ENCODE measurements at places on chromosomes 4 and X.

DNA sequence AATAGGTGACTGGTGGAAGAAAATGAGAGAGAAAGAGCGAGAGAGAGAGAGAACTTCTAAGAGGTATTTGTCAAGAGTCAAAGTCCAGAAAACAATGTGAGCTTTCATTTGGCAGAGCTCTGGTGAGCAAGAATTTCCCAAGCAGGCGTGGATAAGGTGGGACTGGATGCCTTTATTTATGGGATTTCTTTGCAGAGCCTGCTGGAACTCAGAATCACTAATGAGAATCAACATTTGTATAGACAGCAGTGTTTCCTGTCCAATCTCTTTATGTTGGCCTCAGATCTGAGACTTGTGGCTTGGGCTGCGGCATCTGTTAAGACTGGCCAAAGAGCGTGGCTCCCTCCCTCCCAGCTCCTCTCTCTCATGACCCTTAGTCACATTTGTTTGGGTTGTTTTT, 67.9 kb upstream of the TBL1X start:
- DNase-seq: no peak

GRCh38 chrX:50432829-50433289, 37.8 kb downstream of the DGKK start:
- DNase-seq: no peak

DNA sequence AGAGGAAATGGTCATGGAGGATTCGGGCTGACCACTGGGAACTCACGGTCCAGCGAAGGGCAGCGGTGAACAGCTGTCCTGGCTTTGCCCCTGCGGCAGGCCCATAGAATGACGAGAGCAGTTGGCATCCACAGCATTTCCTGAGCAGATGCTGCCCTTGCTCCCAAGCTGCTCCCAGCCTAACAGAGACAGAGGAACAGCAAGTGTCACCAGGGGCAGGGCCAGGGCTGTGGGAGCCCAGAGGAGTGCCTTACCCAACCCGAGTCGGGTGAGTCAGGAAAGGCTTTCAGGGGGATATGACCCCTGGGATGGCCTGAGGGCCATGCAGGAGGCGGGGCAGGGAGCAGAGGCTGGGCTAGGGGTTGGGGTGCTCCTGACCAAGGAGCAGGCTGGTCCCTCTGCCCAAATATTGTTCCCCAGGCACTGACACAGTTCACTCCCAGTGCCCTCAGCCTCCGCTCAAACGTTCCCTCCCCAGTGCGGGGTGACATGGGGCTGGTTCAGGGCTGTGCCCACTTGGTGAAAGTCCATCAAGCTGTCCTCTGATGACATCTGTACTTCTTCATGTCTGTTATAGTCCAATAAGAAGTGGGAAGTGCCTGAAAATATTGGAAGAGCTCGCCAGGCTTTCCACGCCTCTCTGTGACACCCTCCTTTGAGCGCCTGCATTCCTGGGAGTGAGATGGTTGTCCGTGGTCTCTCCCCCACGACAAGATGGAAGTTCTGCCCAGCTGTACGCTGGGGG, 64.7 kb upstream of the GPR78 start:
- DNase-seq: peak; percentile 98

- DNase-seq: no peak
These were observed 49.5 kb downstream of the SUPT20HL2 start for GRCh38 chrX:24264383-24264782.

DNA sequence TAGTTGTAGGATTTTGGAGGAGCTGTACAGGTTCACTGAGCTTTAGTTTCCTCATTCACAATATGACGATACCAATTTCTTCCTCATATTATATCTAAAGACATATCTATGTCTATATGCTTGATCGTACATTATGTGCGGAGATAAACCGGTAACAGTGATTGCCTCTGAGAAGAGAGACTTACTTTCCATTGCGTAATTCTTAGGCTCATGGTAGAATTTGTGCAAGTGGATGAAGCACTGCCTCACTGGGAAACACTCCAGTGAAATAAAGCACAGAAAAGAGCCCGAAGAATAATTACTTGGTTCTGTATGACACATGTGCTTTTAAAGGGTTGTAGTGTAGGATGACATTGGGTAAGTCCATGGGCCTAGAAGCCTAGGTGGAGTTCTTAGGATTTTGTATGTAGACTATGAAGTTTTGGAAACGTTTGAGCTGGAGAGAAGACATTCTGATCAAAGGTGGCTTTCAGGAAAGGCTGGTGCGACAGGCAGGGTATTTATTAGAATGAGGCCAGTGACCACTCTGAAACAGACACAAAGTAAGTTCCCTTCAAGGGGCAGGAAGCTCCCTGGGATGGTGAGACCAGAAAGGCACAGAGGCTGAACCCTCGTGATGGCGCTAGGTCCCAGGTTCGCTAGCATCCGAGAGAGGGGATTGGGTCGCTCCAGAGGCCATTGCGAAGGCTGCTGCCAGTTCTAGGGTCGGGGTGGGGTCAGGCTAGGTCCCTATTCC, 649 bp upstream of the VBP1 start:
- no peak for DNase-seq

- no peak for DNase-seq
These were observed 27.1 kb upstream of the RBMX start for GRCh38 chrX:136907621-136908020.

DNA sequence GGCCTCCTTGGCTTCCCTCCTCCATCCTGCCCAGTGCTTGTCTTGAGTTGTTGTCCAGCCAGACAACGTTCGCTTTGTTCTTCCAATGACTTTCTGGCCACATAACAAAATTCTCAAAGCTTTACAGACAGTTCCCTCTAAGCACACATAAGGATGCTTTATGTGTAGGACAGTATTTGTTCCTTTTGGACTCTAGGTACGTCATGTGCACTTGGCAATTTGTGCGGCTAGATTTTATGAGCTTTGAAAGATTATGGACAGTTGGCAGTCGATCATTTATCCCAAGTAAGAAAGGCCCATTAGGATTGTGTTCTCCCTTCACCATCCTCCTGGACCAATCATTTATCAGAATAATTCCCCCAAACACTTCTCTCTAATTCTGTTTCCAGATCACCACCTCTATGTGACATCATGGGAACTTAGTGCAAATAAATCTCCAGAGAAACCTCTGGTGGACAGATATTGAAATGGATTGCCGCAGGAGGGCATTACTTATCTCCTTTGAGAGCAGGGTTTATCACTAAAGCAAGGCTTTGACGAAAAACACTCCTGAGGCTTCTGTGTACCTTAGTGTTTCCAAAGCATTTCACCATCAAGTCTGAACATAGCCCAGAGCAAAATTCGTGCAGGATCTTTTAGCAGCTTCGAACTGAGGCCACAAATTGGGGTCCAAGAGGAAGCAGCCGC, 77.4 kb upstream of the BMPR1B start:
- no peak for DNase-seq

- no peak for DNase-seq
These were observed 24.2 kb upstream of the EXOC1L start for GRCh38 chr4:55795341-55795740.

GRCh38 chr4:174555789-174556630, 33.7 kb upstream of the HPGD start:
- no peak for DNase-seq

DNA sequence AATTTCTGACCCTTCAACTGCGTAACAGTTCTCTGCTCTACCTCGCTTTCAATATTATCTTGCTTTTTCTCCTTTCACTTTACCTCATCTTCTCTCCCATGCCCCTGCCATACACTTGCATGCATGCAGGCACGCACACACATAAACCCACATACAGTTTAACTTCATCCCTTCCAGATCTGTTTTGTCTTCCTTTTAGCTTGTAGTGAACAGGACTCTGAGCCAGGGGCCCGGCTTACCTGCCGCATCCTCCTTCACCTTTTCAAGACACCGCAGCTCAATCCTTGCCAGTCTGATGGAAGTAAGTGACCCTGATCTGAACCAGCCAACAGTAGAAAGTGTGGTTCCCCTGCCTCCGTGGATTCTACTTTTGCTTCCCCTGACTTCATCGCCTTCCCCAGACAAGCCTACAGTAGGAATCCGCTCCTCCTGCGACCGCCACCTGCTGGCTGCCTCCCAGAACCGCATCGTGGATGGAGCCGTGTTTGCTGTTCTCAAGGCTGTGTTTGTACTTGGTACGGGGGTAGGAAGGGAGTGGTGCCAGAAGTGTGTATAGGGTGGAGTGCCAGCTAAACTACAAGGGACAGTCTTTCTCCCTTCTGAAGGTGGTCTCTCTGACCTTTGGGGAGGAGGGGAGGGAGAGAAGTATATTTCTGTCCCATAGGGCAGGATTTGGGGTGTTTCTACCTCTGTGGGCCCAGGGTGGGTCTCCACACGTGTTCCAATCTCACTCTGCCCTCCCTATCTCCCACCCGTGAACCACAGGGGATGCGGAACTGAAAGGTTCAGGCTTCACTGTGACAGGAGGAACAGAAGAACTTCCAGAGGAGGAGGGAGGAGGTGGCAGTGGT, 10.7 kb downstream of the MED12 start:
- DNase-seq: peak; percentile 37

DNA sequence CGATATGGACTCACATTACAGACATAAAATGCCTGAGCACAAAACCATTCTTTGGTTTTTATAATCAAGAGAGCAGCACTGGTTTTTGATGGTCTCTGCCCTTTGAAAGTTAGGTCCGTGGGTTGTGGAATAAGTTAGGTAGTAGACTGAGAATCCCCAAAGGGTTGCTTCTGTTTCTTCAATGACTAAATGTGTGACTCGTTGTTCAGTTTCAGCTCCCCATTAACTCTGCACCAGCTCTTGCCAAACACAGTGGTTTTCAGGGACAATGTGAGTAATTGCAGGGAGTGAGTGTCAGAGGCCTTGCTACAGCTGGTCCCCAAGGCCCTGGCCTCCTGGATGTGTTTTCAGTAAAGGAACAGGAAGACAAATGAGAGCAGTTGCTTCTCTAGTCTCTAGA, 24.8 kb downstream of the SMIM20 start:
- peak; percentile 60 for DNase-seq

DNA sequence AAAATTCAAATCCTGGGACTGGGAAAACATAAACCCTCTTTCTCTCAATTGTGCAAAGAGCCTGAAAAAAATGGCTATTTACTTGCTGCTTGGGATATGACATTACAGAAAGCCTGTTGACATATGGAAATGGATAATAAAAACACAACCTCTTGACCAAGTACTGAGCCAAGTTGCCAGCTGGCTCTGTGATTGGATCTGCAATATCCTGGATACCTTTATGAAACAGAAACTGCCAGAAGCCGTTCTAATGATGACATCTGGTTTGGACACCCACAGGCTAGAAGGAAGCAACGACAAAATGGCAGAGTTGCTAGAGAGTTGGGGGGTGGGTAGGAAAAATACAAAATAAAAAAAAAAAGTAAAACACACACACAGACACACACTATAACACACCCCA, 481.4 kb downstream of the FAT4 start:
- DNase-seq: no peak

GRCh38 chr4:73615613-73616012, 4.6 kb downstream of the RASSF6 start:
- DNase-seq: no peak

- no peak for DNase-seq
These were observed 6.3 kb upstream of the LETM1 start for GRCh38 chr4:1862055-1862911.

- no peak for DNase-seq
These were observed 42.2 kb upstream of the SORCS2 start for GRCh38 chr4:7150036-7150635.

DNA sequence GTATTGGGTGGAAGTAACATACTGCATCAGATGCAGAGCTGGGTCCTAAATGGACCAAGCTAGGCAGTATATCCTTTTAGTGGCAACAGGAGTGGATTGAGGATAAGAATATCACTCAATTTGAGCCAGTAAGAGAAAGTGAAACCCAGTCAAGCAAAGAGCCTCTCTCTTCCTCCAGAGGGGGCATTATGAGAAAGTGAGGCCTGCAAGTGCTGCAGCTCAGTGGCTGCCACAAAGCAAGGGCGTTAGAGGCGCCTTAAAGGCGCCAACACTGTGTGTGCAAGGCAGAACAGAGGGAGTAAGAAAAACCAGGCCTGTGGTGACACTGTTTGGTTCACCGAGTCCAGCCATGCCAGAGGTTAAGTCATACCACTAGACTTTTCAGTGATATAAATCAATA, 17.5 kb downstream of the STX18 start:
- peak; percentile 3 for DNase-seq

DNA sequence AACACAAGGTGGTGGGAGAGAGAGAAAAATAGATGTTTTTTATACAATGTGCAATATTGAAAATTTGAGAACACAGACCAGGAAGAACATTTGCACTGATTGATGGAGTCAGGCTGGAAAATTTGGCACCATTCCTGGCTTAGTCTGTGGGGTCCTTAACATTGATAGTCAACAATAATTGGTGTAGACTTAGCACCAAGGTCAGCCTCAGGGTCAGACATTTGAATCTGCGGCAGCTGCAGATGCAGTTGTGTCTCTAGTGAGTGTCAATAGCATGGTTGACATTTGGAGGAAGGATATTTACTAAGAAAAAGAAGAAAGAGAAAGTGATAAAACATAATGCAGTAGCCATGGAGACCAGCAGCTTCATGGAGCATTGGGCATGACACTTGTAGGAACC, 31.5 kb upstream of the GLRA3 start:
- DNase-seq: no peak

GRCh38 chr4:168621806-168622589, 125.1 kb downstream of the PALLD start:
- peak; percentile 84 for DNase-seq

- peak; percentile 40 for DNase-seq
These were observed 673.6 kb upstream of the TENM3 start for GRCh38 chr4:181569553-181569952.
